ENCODE measurements at places on chromosomes 12 and 14. TPM values are rescaled to one million over a fixed set of nuclear protein-coding genes. Genes with fewer than 3 reads are reported as not detected.

The HOXC4 gene
- not detected for polyA plus RNA-seq

The LRRC43 gene
- polyA plus RNA-seq, result 0.07 TPM

The IL22 gene
- not detected for polyA plus RNA-seq

The CAPZA3 gene
- not detected for polyA plus RNA-seq

The STYK1 gene
- polyA plus RNA-seq, result not detected

The TARBP2 gene
- polyA plus RNA-seq, result 17.6 TPM

DNA sequence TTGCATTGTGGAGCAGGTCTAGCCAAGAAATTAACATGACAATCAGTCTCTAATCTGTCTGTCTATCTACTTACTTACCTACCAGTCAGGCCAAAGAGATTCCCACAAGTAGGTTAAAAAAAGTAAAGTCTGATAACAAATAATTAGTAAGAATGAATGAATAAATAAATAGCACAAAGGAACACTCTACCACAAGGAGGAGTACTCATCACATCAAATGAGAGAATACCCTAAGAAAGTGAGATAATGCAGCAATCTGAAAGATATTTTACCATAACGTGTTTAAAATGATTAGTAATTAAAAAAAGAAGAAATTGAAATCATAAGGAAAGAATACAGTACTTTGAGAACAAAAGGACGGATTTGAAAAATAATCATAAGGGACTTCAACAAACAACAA, 187.2 kb downstream of the SYNE2 start:
- DNase-seq, result no peak
- H3K4me1 ChIP-seq, result no peaks in the 10 kb centered on the region
- H3K4me3 ChIP-seq, result no peak overlapping the region
- peaks cover 20% of the 10 kb centered on the region for H3K36me3 ChIP-seq

GRCh38 chr12:78239544-78239943, 408.9 kb downstream of the NAV3 start:
- no peak for DNase-seq
- no peak overlapping the region for H3K27ac ChIP-seq
- H3K36me3 ChIP-seq, result no peaks in the 10 kb centered on the region
- no peaks in the 10 kb centered on the region for H3K4me1 ChIP-seq
- H3K27me3 ChIP-seq, result no peaks in the 10 kb centered on the region

DNA sequence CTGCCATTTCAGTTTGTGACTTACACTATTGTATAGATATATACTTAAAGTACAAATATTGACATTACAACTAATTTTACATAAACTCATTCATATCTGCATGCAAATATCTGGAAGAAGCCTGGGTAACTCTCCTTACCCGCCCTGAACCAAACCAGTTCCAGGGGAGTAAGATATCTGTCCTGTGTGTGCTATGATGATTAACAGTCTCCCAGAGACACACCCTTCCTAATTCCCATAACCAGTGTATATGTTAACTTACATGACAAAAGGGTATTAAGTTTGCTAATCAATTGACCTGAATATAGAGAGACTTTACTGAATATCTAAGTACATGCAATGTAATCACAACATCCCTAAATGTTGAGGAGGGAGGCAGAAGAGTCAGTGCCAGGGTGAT, 23.0 kb downstream of the PRB3 start:
- DNase-seq, result no peak
- no peaks in the 10 kb centered on the region for H3K4me1 ChIP-seq
- no peak overlapping the region for H3K4me3 ChIP-seq
- H3K36me3 ChIP-seq, result no peaks in the 10 kb centered on the region

GRCh38 chr12:2688381-2688931, 106.3 kb upstream of the FKBP4 start:
- no peaks in the 10 kb centered on the region for H3K36me3 ChIP-seq
- no peak for DNase-seq
- H3K4me1 ChIP-seq, result peaks cover 10% of the 10 kb centered on the region
- H3K27me3 ChIP-seq, result no peaks in the 10 kb centered on the region
- no peak overlapping the region for H3K27ac ChIP-seq
- no peak overlapping the region for H3K4me3 ChIP-seq

DNA sequence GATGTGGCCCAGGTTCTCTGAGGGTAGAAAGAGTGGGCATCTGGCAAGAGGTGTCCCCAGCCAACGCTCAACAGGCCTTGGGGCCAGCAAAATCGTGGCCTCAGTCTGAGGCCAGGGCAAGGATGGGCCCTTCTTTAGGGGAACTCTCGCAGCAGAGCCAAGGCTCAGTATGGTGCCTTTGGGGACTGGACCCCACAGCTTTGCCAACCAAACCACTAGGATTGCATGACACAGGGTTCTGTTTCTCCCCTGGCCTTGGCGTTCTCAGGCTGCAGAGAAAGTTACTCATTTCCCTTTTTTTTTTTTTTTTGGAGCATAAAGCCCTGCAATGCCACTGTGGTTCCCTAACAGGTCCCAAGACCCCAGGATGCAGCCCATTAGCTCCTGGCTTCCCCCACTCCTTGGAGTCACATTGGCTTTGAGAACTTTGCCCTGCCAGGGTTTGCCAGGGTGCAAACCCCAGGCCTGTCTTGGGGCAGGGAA, 100.6 kb downstream of the LGMN start:
- no peaks in the 10 kb centered on the region for H3K27me3 ChIP-seq
- DNase-seq, result no peak
- no peak overlapping the region for H3K27ac ChIP-seq
- H3K4me3 ChIP-seq, result no peak overlapping the region
